ENCODE measurements at places on chromosomes 3 and 15.
A peak's percentile ranks its signal among the peaks of the same experiment; 100 is the strongest.

DNA sequence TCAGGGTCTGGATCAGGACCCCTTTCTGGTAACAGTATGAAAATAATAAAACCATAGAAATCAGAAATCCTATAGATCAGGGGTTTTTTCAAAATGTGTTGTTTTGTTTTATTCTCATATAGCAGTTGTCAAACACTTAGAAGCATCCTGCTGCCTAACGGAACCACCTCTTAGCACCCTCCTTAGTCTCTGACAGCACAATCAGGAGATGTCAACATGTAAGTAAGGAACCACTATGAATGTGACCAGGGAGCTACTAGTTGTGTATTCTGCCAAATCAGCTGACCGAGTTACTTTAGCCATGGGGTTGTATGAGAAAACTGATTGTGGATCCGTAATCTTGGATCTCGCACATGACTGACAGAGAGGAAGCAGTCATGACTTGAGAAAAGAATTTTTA is 22.2 kb downstream of the CCDC39 start:
- DNase-seq = no peak

DNA sequence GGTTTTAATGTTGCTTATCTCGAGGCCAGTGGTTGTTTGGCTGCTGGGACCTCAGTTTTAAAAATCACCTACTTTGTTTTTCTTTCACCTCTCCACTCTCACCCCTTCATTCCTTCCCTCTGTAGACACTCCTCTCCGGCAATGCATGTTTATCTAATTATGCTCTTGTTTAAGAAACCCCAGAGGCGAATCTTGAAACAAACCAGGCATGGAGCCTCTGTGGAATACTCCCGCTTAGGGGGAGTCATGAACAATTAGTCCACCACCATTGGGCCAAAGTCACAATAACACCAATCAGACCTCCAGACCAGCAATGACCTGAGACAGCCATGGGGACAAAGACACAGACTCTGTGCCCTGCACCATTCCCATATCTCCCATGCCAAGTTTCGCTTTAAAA is 53.3 kb downstream of the EFCAB12 start:
- DNase-seq = no peak

DNA sequence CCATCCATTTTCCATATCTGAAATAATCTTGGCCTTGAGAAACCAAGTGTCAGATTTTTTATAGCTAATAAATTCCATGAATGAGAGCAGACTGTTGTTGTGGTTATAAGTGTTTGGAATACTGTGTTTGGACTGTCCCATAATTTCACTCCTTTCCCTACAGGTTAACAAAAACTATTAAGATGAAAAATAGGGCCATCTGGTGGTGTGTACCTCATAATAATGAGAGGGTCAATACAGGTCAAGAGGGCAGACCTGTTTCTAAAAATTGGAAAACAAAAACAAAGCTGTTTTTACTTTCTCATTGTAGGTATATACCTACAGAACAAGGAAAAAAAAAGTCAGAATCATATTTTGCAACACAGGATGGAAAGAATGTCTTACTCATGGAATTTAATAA is 553.8 kb upstream of the SGO1 start:
- DNase-seq = peak; percentile 4

DNA sequence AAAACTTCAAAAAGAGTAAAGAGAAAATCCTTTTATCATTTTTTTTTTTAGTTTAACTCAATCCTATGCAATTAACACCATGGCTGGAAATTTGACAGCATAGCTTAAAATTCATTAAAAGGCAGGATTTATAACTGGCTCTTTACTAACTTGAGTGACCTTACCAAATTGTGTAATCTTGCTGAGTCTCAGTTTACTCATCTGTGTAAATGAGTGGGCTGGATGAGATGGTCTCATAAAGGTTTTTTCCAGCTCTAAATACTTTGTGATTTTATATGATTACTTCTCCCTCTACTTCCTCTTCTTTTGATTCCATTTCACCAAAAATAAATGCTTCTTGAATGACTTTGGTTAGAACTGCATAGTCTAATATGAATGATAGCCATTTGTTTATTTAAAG is 234.9 kb upstream of the SATB1 start:
- DNase-seq = no peak

- DNase-seq = no peak
Observed at GRCh38 chr3:196175116-196175625, 36.0 kb downstream of the ZDHHC19 start.
